Activated CD4-positive, alpha-beta T cell treated with anti-CD3 and anti-CD28 coated beads for 36 hours (primary cell): ENCODE measurements at places on chromosomes 11 and 22.

GRCh38 chr11:79932612-79933011 lies 491.8 kb upstream of the TENM4 start:
- DNase-seq = no peak

DNA sequence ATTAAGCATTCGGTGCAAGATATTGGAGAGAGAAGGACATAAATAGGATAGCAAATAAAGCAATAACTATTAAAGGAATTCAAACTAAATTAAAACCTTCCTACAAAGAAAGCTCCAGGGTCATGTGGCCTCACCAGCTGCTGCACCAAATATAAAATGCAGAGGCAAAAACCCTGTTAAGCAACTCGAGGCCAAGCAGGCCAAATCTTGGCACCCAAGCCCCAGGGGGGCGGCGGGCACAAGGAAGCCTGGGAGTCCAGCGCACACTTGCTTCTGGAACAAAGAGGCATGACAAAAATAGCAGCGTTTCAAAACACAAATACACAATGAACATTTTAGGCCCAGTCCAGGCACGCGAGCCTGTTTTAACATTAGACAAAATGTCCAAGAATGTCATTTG lies 20.8 kb downstream of the KRTAP5-6 start:
- no peak for DNase-seq

DNA sequence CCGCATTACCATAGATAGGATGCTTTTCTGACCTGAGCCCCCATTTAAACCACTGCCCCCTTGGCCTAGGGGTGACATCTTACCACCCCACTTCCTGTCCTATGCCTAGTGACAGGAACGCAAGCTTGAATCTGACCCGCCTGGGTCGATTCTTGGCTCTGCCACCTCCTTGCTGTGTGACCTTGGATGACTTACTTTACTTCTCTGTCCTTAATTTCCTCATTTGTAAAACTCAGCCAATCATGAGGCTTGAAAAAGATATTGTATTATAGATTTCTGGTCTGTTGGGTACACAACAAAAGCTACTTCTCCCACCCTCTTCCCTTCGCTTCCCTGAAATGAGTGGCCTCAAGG lies 39.2 kb upstream of the CDON start:
- no peak for DNase-seq

- DNase-seq = peak; percentile 22
Measured at GRCh38 chr11:113730887-113731726, 25.0 kb upstream of the TMPRSS5 start.

GRCh38 chr11:68099474-68100405 lies 21.4 kb downstream of the CHKA start:
- DNase-seq = peak; percentile 63

DNA sequence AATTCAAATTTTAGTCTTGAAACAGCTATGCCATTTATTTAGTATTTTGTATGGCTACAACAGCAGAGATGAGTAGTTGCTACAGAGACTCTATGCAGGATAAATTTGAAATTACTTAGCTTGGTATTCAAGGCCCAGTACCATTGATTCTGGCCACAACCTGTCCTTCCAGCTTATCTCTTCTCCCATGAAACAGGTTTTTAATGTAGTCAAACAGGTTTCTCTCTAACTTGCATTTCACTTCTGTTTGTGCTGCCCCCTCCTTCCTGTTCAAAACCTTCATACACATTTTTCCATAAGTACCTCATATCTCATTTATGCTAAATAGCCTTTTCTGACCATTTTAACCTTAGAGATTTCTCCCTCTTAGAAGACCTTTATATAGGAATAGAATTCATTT lies 3.3 kb downstream of the USP47 start:
- peak; percentile 15 for DNase-seq

- no peak for DNase-seq
Measured at GRCh38 chr22:22605074-22605404, 39.4 kb upstream of the GGTLC2 start.

- peak; percentile 37 for DNase-seq
Measured at GRCh38 chr11:59918987-59919589, 19.1 kb upstream of the OOSP1 start.

GRCh38 chr11:128897826-128898225 lies 6.7 kb downstream of the KCNJ5 start:
- DNase-seq = no peak

- no peak for DNase-seq
Measured at GRCh38 chr11:37532271-37532670, 934.2 kb upstream of the RAG2 start.

DNA sequence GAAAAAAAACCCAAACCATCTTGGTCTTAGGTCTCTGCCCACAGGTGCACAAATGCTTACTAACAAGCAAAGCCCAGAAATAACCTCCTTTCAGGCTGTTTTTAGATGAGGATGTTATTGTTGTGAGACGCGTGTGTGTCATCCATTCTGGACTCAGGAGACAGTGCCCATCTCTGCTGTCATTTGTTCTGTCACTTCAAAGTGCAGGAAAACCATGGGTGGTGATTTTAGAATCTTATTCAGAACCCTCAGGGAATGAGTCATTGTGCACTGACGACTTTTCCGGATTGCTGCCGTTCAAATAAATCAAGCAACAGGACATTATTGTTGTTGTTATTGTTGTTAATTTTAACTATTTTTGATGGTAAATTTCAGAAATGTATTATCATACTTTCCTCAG lies 110.3 kb downstream of the LRRC32 start:
- DNase-seq = peak; percentile 22

GRCh38 chr11:46977038-46977813 lies 40.7 kb downstream of the CSTPP1 start:
- no peak for DNase-seq

DNA sequence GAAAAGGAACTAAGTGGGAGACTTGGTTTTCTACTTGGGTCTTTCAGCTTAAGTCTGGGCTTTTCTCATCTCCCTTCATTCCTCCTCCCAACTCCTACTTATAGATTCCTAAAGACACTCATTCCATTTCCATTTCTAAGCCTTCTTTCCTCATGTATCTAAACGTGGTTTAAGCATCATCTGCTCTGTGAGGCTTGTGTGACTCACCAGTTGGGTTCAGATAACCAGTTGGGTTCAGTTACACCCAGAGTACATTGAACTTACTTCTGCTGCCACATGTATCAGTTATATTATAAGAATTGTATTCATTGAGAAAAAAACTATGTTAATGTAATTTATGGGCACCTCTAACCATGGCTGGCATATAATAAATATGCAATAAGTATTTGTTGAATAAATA lies 831.2 kb upstream of the CCDC90B start:
- DNase-seq = no peak

GRCh38 chr11:44627165-44627789 lies 61.8 kb downstream of the CD82 start:
- DNase-seq = no peak
